ENCODE measurements at places on chromosomes 3 and 15.

DNA sequence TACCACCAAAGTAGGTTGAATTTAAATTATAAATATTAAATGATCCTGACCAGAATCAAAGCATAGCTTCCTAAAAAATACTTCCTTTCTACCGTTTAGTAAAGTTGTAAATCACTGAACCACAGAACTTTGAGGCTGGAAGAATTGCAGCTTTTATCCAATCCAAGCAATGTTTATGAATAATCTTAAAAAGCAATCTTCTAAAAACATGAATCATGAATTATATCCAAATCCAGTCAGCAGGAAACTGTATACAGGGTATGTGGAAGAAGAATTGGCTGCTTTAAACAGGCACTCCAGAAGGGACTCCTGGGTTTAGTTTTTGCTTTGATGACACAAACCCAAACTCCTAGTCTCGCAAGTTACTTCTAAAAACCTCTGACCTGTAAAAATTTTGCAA, 30.2 kb downstream of the HEG1 start:
- no peak for DNase-seq

DNA sequence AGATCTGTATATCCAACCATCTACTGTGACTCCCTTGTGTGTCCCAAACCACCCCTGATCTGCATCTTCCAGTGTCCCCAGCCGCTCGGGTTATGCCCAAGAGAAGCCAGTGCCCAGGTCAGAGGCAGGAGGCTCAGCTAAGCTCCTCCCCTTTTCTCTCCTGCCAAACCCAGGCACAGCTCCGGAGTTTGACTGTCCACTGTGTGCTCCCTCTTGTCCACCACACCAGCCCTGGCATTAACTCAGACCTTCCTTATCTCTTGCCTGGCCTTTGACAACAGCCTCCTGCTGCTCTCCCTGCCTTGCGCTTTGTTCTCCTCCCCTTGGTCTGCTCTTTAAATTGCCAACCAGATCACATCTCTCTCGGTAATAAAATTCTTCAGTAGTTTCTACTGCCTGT, 39.3 kb downstream of the DGKG start:
- no peak for DNase-seq

GRCh38 chr15:58040150-58040549, 25.4 kb downstream of the ALDH1A2 start:
- no peak for DNase-seq

DNA sequence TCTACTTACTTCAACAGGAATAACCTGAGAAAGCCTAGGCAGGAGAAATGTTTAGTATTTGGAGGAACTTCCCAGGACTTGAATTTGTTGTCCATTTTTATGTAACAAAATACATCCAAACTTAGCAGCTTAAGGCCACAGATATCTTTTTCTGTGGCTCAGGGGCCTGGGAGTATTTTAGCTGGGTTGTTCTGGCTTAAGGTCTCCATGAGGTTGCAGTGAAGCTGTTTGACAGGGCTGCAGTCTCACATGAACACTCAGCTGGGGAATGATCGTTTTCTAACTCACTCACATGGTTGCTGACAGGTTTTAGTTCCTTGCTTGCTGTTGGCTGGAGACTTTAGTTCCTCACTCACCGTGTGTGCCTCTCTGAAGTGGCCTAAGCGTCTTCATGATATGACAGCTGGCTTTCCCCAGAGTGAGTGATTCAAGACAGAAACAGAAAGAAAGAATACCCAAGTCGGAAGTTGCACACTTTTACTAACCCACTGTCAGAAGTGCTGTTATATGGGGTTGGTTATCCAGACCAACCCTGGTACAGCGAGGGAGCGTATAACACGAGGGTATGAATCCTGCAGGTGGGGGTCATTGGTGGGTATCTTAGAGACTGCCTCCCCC, 229.7 kb upstream of the TBL1XR1 start:
- DNase-seq: no peak

DNA sequence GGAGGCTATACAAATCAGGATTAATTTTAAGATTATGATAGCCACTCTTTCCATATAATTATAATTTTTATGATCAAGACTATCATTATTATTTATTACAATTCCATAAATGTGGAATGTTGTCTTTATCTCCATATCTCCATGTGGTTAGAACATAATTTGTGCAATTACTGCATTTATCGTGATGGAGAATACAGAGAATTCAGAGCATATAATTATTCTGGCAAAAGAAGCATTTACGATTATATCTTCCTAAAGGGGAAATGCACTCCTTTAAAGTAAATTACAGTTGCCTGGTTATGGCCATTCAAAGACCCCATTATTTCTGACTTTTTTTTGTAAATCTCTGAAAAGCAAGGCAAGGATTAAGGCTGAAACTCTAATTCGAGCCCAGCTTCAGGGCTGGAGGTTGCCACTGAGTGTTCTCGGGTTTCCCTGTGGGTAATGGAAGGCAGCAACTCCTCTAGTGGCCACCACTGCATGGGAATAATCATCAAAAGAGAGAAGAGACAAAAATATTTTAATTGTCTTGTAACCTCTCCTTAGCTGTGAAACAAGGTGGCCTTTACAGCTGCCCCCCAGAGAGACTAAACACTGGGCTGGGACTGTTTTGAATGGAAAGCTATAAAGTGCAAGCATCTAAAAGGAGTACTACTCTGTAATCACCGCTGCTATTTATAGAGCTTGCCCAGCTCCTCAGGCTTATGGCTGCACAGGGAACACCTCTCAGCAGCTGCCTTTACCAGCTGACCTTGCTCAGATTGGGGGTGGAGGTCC, 59.8 kb upstream of the PRTG start:
- DNase-seq: peak; percentile 36

DNA sequence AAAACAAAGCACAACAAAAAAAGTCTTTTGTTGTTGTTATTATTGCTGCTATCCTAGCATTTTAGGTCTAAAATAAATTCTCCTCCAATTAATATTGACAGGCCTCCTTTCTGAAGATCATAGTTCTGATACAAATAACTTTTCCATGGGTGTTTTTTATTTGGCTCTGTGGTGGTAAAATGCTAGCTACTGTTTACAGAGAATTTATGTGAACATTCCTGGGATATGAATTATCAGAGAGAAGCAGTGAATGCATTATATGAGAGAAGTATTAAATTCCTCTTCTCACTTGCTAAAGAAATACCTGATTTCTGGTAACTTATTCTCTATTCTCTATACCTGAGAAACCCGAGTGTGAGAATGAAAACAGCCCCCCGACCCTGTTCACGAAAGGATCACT, 57.5 kb upstream of the TMCO5A start:
- DNase-seq: no peak

- DNase-seq: no peak
Measured at GRCh38 chr3:151216641-151217607, 13.9 kb upstream of the GPR171 start.

- no peak for DNase-seq
Measured at GRCh38 chr3:195825857-195826804, 14.4 kb upstream of the MUC4 start.

GRCh38 chr3:56836276-56837163, 34.8 kb upstream of the ARHGEF3 start:
- DNase-seq: no peak

- no peak for DNase-seq
Measured at GRCh38 chr15:89616228-89616627, 39.0 kb downstream of the KIF7 start.

DNA sequence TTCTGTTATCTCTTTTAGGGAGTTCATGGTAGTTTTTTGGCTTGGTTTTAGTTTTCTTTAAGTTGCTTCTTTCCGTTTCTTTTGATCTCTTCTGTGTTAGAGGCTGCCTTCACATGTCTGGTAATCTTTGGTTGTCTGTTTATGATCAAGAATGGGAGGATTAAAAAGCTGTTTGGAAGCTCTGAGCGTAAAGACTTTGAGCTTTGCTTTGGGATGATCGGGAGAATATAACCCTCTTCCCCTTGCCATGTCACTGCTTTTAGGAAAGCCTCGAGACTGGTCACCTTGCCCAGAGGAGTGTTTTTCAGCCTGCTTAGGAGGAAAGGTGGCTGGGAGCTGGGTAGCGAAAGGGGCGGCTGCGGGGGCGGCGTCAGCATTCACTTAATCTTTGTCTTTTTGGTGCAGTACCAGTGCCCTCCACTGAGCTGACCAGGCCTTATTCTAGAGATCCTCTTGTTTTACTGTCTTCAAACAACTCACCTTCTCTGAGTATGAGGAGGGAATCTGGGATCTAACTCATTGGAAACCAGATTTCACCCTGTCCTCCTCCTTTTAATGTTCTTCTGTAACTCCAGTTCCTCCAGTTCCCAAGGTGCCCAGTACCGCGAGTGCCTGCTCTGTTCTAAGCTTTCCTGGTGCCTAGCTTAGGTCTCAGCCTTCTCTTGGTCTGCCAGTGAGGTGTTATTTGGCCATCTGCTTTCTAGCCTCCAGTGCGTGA, 15.5 kb downstream of the TATDN2 start:
- no peak for DNase-seq

DNA sequence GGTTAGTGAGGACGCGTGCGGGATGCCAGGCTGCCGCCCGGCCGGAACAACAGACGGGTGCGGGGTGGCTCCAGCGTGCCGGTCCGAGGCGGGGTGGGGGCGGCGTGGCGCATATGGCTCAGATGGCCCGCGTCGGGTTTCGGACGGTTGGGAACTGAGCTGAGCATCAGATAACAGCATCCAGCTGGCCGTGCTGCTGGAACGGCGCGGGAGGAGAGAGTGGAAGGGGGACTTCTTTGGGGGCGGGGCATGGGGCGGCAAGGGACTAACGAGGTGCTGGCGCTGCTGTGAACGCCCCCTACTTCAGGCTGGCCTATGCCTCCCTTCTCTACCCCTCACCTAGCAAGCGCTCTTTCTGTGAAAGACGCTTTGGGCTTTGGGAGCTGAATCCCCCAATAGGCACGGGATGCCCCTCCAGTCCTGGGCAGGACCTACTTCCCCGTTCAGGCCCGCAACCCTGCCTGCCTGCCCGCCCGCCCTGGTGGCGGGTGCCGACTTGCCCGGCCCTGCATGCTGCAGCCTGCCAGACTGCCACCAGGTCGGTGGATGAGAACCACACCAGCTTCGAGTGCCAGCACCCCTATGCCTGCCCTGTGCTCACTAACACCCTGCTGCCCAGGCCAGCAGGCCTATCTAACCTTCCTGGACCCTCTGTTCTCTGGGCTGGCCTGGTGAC, 542 bp downstream of the INKA1 start:
- DNase-seq: peak; percentile 60

GRCh38 chr3:33060609-33061337, 36.2 kb downstream of the GLB1 start:
- DNase-seq: no peak

DNA sequence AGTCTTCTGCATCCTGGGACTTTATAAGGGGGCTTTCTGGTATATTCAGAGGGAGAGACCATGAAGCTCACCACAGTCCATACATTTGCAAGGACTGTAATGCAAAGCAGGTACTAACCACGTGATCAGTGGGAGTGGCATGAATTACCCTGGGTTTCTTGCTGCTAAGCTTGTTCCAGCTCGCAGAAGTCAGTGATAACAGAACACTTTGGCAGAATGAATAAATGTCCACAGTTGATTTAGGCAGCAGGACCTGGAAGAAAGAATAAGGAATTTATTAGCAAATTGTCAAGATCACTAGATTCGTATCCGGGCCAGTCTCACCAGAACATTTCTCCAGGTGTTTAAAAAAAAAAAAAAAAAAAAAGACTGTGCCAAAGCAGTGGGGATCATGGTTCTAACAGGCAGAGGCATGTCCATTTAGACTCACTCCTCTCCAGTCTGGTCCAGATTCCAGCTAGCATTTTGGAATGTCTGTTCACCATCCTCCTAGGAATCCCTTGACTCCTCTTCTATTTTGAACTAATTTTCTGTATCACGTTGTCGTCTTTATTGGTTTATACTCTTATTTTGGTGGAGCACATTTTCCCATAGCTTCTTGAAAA, 24.5 kb downstream of the HHLA2 start:
- no peak for DNase-seq

- peak; percentile 59 for DNase-seq
Measured at GRCh38 chr3:148992027-148992634, 791 bp downstream of the GYG1 start.

GRCh38 chr15:69265347-69265955, 33.3 kb upstream of the PAQR5 start:
- no peak for DNase-seq

DNA sequence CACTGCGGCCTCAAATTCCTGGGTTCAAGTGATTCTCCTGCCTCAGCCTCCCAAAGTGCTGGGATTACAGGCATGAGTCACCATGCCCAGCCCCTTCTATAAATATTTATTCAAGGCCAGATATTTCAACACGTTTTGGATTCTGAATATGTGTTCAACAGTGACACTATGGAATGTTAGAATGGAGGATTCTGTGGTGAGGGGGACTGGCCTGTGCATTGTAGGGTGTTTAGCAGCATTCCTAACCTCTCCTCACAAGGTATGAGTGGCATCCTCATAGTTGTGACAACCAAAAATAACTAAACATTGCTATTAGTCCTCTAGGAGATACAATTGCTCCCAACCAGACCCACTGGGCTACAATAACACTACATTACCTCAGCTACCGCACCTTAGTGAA, 104.0 kb upstream of the ATP10A start:
- DNase-seq: no peak

DNA sequence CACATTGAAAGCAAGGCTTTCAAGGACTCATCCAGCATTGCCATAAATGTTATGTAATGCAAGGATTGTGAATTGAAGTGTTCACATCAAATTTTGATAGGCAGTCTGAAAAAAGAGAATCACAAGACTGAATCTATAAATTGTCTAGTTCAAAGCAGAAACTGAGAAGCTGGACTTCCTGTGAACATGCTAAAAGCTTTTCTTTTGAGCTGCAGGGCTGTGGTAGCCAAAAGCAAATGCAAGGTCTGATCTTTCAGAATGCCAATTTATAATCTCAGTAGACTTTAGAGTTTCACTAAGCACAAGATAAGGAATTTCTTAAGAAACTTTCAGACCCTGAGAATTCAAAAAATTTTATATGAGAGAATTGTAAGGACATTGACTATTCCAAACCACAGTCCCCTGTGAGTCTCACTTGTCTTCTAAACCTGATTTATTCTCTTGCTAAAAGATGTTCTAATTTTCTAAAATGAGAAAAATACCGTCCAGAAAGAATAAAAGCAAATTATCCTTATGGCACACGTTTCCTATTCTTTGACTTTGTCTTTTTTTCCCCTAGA, 1700.3 kb downstream of the OTOL1 start:
- DNase-seq: no peak

DNA sequence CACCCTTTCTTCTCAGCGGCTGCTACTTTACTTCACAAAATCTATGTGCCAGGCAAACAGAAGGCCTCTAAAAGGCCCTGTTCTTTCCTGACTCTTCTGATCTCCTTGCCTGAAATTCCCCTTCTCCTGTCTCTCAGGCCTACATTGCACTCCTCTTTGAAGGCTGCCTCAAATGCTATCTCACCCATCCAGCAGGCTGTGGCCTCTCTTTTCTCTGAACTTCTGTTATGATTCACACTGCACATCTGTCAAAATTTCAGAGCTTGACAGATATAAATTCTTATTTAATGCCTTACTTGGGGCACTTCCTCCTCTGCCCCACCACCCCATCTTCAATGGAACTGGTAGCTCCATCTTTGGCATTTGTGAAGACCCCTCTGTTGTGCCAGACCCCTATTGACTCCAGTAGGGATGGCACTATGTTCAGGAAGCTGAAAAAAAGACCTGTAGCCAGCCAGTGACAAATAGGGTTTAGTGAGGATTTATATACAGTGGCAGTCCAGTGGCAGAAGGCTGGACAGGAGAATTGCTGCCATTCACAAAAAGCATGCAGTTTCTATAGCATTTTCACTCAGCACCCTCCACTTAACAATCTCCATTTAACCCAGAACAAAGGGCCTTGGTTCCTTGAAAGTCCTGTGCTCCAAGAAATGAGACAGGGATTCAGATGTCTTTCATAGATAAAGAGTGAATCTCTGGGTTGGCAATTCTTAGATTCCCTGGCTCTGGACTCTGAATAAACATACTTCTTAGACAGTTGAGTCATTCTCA, 415.8 kb upstream of the GRM7 start:
- no peak for DNase-seq

- DNase-seq: no peak
Measured at GRCh38 chr3:114709102-114709501, 415.3 kb downstream of the TIGIT start.

All from SJCRH30 (cell line).